Ascending aorta (tissue), 2 donors: ENCODE measurements at places on chromosomes 7 and 10.

DNA sequence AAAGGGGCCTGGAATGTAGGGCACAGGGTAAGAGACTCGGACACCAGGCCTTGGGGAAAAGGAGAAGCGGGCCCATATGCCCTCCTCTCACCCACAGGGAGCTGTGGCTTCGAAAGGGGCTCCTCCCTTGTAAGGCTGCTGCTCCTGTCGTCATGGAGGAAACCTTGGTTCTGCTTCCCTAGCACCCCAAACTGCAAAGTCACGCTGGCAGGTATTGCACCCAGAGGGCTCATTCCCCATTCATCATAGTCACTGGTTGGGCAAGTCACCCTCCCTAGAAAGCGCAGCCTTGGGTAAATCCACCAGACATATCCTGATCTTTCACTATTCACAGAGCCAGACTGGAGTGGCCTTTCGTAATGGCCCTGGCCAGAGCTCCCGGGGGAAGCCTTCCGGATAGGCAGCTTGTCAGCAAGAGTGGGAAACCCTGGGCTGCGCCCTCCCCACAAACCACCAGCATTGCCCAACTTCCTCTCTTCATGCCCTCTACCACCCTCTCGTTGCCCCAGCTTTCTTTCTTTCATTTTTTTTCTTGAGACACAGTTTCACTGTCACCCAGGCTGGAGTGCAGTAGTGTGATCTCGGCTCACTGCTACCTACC lies 121.0 kb downstream of the HIP1 start:
- peaks cover 5% of the 10 kb centered on the region for H3K36me3 ChIP-seq
- peak overlapping the region; percentile 0 for H3K27ac ChIP-seq
- no peaks in the 10 kb centered on the region for H3K27me3 ChIP-seq
- no peaks in the 10 kb centered on the region for H3K4me1 ChIP-seq
- DNase-seq = peak; percentile 80

DNA sequence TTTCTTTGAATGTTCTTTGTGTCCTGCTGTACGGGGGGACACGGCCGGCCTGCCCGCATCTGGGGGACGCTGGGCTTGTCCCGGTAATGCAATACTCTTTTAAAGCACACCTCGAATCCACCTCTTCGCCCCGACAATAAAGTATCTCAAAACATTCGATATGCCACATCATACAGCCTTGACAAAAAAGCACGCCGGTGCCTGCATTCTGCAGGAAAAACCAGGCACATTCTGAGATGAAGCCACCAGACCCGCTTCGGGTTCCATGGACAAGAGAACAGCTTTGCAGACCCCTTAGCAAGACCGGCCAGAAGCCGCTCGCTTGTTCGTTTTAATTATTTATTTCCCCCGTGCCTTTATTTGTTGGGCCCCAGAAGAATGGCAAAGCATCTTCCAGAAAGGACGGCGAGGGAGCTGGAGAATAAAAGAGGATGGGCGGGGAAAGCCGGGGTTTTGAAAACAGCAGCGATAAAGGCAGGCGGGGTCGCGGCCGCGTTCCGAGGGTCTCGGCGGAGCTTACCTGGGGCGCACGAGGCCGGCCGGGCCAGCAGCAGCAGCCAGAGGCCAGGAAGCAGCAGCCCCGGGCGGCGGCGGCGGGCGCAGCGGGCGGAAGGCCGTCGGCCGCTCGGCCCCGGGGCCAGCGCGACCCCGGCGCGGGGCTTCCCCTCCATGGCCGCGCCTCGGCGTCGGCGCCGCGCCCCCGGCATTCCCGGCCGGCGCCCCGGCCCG lies 462 bp downstream of the KIAA1549 start:
- H3K27ac ChIP-seq = no peak overlapping the region
- H3K4me3 ChIP-seq = peak overlapping the region; percentile 67
- no peaks in the 10 kb centered on the region for H3K27me3 ChIP-seq
- H3K4me1 ChIP-seq = peaks cover 9% of the 10 kb centered on the region
- DNase-seq = no peak

- no peak overlapping the region for H3K4me3 ChIP-seq
- H3K4me1 ChIP-seq = no peaks in the 10 kb centered on the region
- H3K36me3 ChIP-seq = no peaks in the 10 kb centered on the region
- no peak overlapping the region for H3K27ac ChIP-seq
- H3K27me3 ChIP-seq = no peaks in the 10 kb centered on the region
- peak; percentile 40 for DNase-seq
Measured at GRCh38 chr7:155858521-155859061, 46.3 kb upstream of the SHH start.

GRCh38 chr7:126178865-126179264 lies 1073.9 kb downstream of the GRM8 start:
- H3K4me1 ChIP-seq = no peaks in the 10 kb centered on the region
- no peaks in the 10 kb centered on the region for H3K27me3 ChIP-seq
- no peak for DNase-seq
- no peaks in the 10 kb centered on the region for H3K36me3 ChIP-seq
- no peak overlapping the region for H3K4me3 ChIP-seq
- H3K27ac ChIP-seq = no peak overlapping the region

DNA sequence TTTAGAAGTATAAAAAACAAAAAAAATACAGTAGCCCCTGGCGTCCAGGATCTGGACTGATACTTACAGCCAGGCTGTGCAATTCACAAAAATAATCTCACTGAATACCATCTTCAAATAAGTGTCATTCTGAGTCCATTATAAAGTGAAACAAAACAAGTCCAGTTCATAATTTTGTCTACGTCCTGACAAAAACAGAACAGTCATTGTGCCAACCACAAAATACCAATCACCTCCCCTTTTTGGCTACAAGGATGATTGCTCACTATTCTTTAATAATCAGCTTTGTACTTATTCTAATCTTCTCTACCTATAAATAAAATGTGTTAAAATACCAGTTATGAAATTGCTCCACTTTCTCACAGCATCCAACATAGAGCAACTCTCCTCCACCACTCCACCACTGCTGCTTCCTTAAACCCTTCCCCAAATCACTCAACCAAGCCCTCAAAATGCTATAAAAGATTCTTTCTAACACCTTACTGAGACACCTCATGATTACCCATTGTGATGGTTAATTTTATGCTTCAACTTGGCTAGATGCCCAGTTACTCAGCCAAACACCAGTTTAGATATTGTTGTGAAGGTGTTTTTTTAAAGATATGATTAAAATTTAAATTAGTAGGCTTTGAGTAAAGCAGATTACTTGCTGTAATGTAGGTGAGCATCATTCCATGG lies 479.8 kb upstream of the SEMA3A start:
- H3K4me1 ChIP-seq = no peaks in the 10 kb centered on the region
- no peak overlapping the region for H3K4me3 ChIP-seq
- no peak overlapping the region for H3K27ac ChIP-seq
- DNase-seq = no peak
- no peaks in the 10 kb centered on the region for H3K27me3 ChIP-seq

DNA sequence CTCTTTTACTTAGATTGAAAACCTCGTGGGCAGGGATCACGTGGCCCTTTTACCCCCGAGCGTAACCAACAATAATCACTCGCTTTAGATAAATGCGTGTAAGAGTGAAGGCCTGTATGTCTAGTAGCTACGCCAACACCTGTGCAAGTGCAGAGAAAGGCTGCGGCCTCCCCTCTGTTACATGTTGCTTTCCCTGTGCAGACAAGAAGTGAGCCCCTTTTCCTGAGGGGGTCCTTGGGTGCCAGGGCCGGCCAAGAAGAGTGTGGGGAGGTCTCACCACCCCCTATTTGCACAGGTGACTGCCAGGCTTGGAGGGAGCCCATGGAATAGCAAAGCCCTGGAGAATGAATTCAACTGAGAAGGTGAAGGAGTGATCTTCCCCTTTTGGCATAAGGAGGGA lies 35.6 kb upstream of the CNPY1 start:
- H3K36me3 ChIP-seq = no peaks in the 10 kb centered on the region
- H3K27me3 ChIP-seq = no peaks in the 10 kb centered on the region
- H3K4me3 ChIP-seq = no peak overlapping the region
- H3K4me1 ChIP-seq = no peaks in the 10 kb centered on the region

- no peaks in the 10 kb centered on the region for H3K27me3 ChIP-seq
- no peaks in the 10 kb centered on the region for H3K36me3 ChIP-seq
- no peak overlapping the region for H3K27ac ChIP-seq
- H3K4me1 ChIP-seq = no peaks in the 10 kb centered on the region
- H3K4me3 ChIP-seq = no peak overlapping the region
Measured at GRCh38 chr7:71511361-71511807, 379.4 kb downstream of the GALNT17 start.

- H3K27ac ChIP-seq = no peak overlapping the region
- no peaks in the 10 kb centered on the region for H3K36me3 ChIP-seq
- no peaks in the 10 kb centered on the region for H3K27me3 ChIP-seq
- H3K4me3 ChIP-seq = no peak overlapping the region
Measured at GRCh38 chr10:34907743-34908430, 92.8 kb upstream of the PARD3 start.

DNA sequence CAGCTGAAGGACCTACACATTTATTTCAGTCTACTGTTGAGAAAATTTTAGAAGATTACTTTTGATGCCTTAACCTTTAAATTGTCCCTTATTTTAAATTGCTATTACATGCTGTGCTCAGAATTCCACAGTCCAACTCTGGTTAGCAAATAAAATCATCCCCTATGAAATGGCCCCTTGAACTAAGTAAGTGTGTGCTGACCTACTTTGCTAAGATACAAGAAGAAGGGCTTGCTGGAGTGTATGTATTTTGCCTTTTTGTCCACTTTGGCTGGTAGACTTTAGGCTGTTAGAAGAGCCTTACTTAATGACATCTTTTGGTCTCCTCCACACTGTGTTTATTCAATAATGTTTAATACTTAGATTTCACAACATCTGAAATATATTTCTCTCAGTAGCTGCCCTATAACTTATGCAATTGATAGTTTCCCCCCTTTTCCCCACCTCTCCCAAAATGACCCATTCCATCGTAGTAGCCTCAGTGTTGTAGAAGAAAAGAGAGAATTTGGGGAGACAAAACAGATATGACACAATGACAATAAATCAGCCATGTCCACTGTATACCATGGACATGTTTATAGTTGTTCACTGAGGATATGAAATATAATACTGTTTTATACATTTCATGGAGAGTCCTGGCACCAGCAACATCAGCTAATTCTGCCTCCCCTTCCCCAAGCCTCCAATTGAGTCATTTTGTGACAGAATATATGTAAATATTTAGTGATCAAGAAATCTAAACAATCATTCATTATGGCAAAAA lies 107.8 kb upstream of the ASAH2 start:
- H3K27me3 ChIP-seq = no peaks in the 10 kb centered on the region
- DNase-seq = no peak

DNA sequence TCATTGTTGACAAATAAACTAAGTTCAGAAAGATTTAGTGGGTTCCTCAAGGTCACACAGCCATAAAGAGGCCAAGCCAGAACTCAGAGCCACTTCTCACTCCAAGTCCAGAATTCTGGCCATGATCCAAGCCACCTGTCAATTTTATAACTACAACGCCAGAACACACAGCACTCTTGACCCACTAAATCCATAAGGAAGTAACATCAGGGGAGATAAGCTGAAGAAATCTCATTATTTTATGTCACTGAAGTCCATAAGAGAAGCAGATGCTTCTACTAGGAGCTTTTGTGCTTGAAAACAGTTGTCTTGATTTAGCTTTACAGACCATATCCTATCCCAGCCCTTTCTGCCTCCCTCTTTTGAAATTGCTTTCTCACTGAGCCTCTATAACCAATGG lies 15.9 kb downstream of the ADAM12 start:
- H3K4me3 ChIP-seq = no peak overlapping the region
- no peaks in the 10 kb centered on the region for H3K36me3 ChIP-seq
- H3K27me3 ChIP-seq = no peaks in the 10 kb centered on the region
- no peak overlapping the region for H3K27ac ChIP-seq
- no peaks in the 10 kb centered on the region for H3K4me1 ChIP-seq
- DNase-seq = no peak

DNA sequence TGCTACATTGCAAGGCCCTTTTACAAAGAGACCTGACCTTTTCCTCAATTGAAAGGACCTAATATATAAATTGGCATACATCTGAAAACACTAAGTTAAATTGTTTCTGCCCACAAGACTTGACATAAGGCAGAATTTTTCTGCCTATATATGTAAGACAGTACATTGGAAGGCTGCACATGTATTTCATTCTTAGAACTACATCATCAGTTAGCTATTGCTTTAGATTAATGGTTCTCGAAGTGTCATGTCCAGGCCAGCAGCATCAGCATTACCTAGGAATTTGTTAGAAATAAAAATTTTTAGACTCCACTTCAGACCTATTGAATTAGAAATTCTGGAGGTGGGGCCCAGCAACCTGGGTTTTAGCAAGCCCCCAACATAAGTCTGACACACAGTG lies 373.9 kb downstream of the LRRTM3 start:
- H3K4me1 ChIP-seq = no peaks in the 10 kb centered on the region
- no peak overlapping the region for H3K27ac ChIP-seq
- no peaks in the 10 kb centered on the region for H3K36me3 ChIP-seq
- H3K4me3 ChIP-seq = no peak overlapping the region

DNA sequence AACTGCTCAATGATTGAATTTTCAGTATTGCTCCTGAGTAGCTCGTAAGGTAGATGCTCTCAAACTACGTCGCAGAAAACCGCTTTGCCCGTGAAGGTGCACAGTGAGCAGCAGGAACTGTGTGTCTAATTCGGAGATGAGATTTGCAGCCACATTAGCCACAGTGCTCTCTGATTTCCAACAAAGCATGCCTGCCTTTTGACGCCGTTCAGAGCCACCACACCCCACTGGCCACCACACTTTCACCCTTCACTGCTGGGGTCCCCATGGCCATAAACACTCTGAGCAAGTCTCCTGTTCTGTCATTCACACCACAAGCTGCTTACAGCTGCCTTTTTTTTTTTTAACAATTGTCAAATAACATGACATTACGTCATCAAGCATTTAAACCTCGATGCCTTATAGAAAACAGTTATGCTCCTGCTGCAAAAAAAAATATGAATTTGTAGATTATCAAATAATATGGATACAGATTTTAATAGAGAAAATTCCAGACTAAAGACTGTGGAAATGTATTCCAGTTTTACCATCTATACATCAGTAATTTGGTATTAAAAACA lies 578.8 kb upstream of the PFKP start:
- no peaks in the 10 kb centered on the region for H3K4me1 ChIP-seq
- H3K27ac ChIP-seq = no peak overlapping the region
- no peaks in the 10 kb centered on the region for H3K27me3 ChIP-seq
- DNase-seq = no peak

DNA sequence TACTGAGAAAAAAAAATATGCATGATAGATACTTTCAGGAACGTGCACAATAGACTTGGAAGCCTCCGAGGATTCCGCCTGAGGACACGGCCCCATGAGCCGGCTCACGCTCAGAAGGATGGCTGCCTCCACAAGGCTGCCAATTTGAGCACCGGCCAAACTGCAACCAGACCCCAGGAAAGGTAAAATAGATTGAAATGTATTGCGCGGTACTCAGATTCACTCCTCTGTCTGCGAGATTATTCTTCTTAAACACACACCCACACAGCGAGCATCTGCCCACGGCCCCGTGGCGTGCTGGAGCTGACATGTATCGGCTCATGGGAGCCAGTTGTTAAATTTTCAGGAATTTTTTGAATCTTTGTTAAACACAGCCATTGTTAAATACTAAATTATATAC lies 653.2 kb upstream of the MKI67 start:
- no peak for DNase-seq
- no peak overlapping the region for H3K4me3 ChIP-seq
- no peak overlapping the region for H3K27ac ChIP-seq
- no peaks in the 10 kb centered on the region for H3K27me3 ChIP-seq

GRCh38 chr7:80932536-80932935 lies 13.7 kb upstream of the SEMA3C start:
- H3K4me1 ChIP-seq = no peaks in the 10 kb centered on the region
- no peak overlapping the region for H3K27ac ChIP-seq
- no peaks in the 10 kb centered on the region for H3K36me3 ChIP-seq
- no peak for DNase-seq
- no peaks in the 10 kb centered on the region for H3K27me3 ChIP-seq
